ENCODE measurements at places on chromosomes 3 and 15. TPM values are rescaled to one million over a fixed set of nuclear protein-coding genes. Genes with fewer than 3 reads are reported as not detected.

- no peaks in the 10 kb centered on the region for H3K4me1 ChIP-seq
- DNase-seq, result no peak
- no peaks in the 10 kb centered on the region for H3K27me3 ChIP-seq
- H3K36me3 ChIP-seq, result no peaks in the 10 kb centered on the region
- no peak overlapping the region for H3K4me3 ChIP-seq
Observed at GRCh38 chr3:147914532-147914931, 505.4 kb downstream of the ZIC1 start.

- no peaks in the 10 kb centered on the region for H3K27me3 ChIP-seq
- no peak overlapping the region for H3K27ac ChIP-seq
- DNase-seq, result no peak
- H3K4me3 ChIP-seq, result no peak overlapping the region
Observed at GRCh38 chr15:82663186-82663600, 16.0 kb upstream of the CPEB1 start.

DNA sequence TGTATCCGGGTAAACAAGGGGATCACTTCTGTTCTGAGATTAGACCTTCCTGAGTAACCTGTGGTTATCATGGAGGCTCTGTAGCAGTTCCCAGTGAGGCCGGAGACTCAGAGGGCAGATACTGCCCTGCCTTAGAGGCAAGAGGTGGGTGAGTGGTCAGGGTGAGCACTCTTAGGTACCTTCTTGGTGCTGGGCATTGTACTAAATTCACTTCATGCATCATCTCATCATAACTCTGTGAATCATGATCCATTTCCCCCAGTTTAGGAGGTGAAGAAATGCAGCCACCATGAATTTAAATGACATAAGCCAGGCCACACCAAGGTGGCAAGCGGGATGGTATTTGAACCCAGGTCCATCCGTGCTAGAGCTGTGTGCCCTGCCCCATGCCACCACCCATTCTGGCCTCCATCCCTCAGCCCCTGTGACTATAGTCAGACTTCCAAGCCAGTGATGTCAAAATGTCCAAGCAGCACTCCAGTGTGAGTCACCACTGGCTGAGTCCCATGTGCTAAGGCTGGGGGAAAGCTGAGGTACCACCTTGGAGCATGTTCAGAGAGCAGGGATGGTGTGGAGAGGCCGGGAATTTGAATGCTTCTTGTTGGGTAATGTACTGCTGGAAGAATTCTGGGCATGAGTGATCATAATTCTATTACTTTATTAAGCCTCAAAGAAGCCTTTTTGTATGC, 88.8 kb downstream of the EPHB1 start:
- no peaks in the 10 kb centered on the region for H3K27me3 ChIP-seq
- H3K4me3 ChIP-seq, result no peak overlapping the region
- H3K27ac ChIP-seq, result no peak overlapping the region

GRCh38 chr3:36744763-36745162, 19.6 kb downstream of the DCLK3 start:
- no peaks in the 10 kb centered on the region for H3K4me1 ChIP-seq
- H3K27ac ChIP-seq, result no peak overlapping the region
- H3K4me3 ChIP-seq, result no peak overlapping the region
- DNase-seq, result no peak

- DNase-seq, result no peak
- H3K4me1 ChIP-seq, result peaks cover 7% of the 10 kb centered on the region
- H3K27me3 ChIP-seq, result no peaks in the 10 kb centered on the region
- no peak overlapping the region for H3K27ac ChIP-seq
- no peaks in the 10 kb centered on the region for H3K36me3 ChIP-seq
Observed at GRCh38 chr3:172918165-172918564, 167.6 kb downstream of the ECT2 start.

DNA sequence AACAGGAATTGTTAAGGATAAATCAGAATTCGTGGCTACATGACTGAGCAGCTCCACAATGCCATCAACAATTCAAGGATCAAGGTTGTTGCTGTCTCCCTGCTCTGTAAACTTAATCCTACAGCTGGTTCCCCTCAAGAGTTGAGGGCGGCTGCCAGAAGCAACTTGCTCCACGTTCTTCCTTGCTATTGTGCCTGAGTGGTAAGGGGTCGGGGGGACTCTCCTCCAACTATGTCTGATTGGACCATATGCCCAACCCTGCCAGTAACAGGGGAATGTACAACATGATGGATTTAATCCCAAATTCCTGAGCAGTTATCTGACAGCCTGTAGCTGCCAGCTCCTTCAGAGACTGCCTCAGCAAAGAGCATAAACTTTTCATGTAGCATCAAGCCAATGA, 37.9 kb upstream of the MECOM start:
- no peak overlapping the region for H3K27ac ChIP-seq
- no peaks in the 10 kb centered on the region for H3K27me3 ChIP-seq
- DNase-seq, result no peak
- H3K4me3 ChIP-seq, result no peak overlapping the region

- H3K4me1 ChIP-seq, result peaks cover 12% of the 10 kb centered on the region
- no peak for DNase-seq
- no peak overlapping the region for H3K27ac ChIP-seq
- no peak overlapping the region for H3K4me3 ChIP-seq
- peaks cover 41% of the 10 kb centered on the region for H3K36me3 ChIP-seq
Observed at GRCh38 chr3:16260046-16260445, 4.7 kb downstream of the DPH3 start.

- H3K27ac ChIP-seq, result peak overlapping the region; percentile 65
- H3K36me3 ChIP-seq, result no peaks in the 10 kb centered on the region
- DNase-seq, result no peak
- no peaks in the 10 kb centered on the region for H3K27me3 ChIP-seq
Observed at GRCh38 chr15:66654739-66655375, 47.2 kb upstream of the SMAD6 start.

DNA sequence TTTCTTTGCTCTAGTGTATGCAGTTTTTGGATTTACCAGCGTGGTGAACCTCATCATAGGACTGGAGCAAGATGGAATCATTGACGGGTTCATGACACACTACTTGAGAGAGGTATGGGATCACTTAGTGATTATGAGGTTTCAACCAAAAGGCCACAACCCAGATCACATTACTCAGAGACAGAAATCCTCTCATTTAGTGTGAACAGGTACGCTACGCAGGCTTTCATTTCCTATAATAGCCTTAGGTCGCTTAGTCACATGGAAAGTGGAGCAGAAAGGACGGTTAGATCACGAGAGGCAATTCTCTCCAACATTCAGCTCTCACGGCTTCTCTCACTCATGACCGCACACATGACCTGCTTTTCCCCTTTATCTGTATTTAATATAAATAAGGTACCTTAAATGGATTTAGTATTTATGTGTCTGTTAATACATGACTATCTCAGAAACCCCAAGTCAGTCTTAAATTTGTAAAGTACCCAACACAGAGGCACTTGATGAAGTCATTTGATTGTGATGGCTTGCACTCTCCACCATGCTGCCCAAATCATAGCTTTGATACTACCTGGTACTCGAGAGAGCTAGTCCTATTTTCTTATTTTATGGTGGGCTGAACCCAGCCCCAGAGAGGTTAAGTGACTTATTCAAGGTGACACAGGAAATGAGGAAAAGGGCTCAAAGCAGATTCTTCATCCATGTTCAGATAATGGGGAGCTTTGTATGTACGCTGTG, 8.6 kb downstream of the TM6SF1 start:
- H3K27ac ChIP-seq, result no peak overlapping the region
- H3K36me3 ChIP-seq, result peaks cover 20% of the 10 kb centered on the region
- DNase-seq, result no peak
- peaks cover 13% of the 10 kb centered on the region for H3K4me1 ChIP-seq
- H3K27me3 ChIP-seq, result no peaks in the 10 kb centered on the region

DNA sequence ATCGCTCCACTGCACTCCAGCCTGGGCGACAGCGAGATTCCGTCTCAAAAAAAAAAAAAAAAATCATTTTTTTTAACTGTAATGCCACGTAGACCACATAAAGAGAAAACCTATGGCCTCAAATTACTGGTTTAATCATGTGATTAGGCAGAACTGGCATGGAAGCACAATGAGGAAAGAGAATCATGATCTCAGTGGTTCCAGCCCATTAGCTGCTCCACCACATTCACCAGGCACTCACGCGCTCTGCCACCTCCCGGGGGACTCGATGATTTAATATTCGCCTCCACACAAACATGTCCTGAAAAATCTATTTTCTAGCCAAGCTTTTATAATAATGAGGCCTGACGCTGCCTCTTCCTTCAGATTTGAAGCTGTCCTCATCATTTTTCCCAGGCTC, 204.7 kb downstream of the TBL1XR1 start:
- H3K4me3 ChIP-seq, result no peak overlapping the region
- DNase-seq, result no peak
- H3K36me3 ChIP-seq, result no peaks in the 10 kb centered on the region
- H3K4me1 ChIP-seq, result no peaks in the 10 kb centered on the region
- no peak overlapping the region for H3K27ac ChIP-seq

- DNase-seq, result no peak
- peaks cover 8% of the 10 kb centered on the region for H3K4me1 ChIP-seq
- H3K27me3 ChIP-seq, result no peaks in the 10 kb centered on the region
- H3K27ac ChIP-seq, result no peak overlapping the region
- H3K4me3 ChIP-seq, result no peak overlapping the region
- no peaks in the 10 kb centered on the region for H3K36me3 ChIP-seq
Observed at GRCh38 chr3:185958626-185959025, 20.8 kb upstream of the TRA2B start.

DNA sequence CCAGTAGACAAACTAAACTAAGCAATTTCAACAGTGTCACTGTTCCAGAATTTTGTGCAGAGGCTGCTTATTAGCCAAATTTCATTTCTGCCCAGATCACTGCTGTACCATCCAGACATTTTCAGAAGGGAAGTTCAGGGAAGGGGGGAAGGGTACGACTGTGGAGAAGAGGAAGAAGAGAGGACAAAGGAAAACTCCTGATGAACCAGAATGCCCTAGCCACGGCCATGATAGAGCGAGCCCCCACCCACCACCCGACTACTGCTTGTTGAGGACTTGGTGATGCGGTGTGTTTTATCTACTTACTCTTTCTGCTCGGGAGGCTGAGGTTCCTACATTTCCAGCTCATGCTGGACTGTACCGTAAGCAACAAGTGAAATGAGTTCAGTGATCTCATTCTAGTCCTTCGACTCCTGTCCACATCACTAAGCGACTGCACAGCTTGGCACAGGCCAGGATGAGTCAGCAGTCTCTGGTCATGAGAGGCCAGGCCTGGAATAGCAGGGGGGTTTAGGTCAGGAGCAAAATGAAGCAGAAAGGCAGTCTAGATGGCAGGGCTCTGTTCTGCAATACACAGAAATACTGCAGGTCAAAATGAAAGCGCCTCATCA, 330.8 kb downstream of the TIGIT start:
- H3K4me3 ChIP-seq, result peak overlapping the region; percentile 37
- peak overlapping the region; percentile 87 for H3K27ac ChIP-seq
- peaks cover 12% of the 10 kb centered on the region for H3K4me1 ChIP-seq
- peak; percentile 79 for DNase-seq
- no peaks in the 10 kb centered on the region for H3K27me3 ChIP-seq

DNA sequence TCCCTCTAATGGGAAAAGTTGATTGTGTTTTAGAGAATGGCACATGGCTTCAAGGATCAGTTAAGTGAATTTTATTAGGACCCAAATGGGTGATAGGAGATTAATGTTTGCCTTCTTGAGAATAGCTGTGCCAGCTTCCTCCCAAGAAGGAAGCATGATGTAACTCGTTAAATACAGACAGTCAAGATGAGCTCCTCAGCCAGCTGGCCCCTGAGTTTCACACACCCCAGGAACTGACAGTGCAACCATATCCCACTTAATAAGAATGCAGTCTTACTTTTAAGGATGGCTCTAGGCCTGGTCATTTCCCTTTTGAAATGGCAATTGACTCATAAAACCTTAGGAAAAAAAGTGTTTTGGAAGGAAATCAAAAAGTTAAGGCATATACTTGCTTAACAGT, 472.8 kb upstream of the KCNMB2 start:
- no peaks in the 10 kb centered on the region for H3K36me3 ChIP-seq
- no peak for DNase-seq
- no peak overlapping the region for H3K4me3 ChIP-seq
- no peaks in the 10 kb centered on the region for H3K27me3 ChIP-seq

GRCh38 chr3:50617911-50618481, 1.0 kb downstream of the MAPKAPK3 start:
- no peaks in the 10 kb centered on the region for H3K27me3 ChIP-seq
- H3K27ac ChIP-seq, result peak overlapping the region; percentile 93
- H3K4me3 ChIP-seq, result peak overlapping the region; percentile 93

DNA sequence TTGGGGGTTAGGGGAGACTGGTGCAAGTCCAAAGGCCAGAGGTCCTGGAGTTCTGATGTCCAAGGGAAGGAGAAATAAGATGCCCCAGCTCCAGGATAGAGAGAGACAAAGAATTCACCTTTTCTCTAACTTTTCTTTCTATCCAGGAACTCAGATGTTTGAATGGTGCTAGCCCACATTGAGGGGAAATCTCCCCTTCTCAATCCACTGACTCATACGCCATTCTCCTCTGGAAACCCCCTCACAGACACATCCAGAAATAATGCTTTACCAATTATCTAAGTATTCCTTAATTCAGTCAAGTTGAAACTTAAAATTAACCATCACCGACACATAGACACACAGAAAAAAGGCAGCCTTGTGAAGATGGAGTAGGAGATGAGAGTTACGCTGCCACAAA, 1085.2 kb downstream of the NSUN3 start:
- no peaks in the 10 kb centered on the region for H3K36me3 ChIP-seq
- H3K27me3 ChIP-seq, result no peaks in the 10 kb centered on the region
- H3K4me3 ChIP-seq, result no peak overlapping the region

DNA sequence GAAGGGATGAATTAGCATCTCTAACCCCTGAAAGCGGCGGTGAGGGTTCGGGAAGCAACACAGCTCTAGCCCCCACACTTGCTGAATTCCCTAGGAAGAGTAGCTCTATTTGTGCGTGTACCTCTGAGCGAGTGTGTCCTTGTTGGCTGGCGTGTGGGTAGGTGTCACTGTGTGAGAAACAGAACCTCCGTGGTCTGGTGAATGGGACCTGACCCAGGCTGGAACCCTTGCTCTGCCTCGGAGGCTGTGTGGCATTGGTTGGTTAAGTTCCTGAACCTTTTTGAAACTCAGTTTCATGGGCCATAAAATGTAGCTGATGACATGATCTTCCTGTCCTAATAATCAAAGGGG, 414 bp upstream of the TMEM115 start:
- H3K27ac ChIP-seq, result no peak overlapping the region
- peaks cover 43% of the 10 kb centered on the region for H3K4me1 ChIP-seq
- DNase-seq, result no peak
- H3K27me3 ChIP-seq, result no peaks in the 10 kb centered on the region
- H3K36me3 ChIP-seq, result peaks cover 14% of the 10 kb centered on the region
- H3K4me3 ChIP-seq, result peak overlapping the region; percentile 19

GRCh38 chr15:70378126-70379031, 280.7 kb upstream of the TLE3 start:
- H3K4me1 ChIP-seq, result peaks cover 19% of the 10 kb centered on the region
- no peaks in the 10 kb centered on the region for H3K36me3 ChIP-seq
- H3K27ac ChIP-seq, result no peak overlapping the region
- peak; percentile 42 for DNase-seq

The GOLGA8J gene
- total RNA-seq, result not detected

The GABRR3 gene
- total RNA-seq, result not detected

The IFT122 gene
- total RNA-seq, result 26.5 TPM

The SLC24A5 gene
- 0.84 TPM for total RNA-seq

The GOLGA6L24 gene
- not detected for total RNA-seq

The UBXN7 gene
- 54.0 TPM for total RNA-seq

The SPRED1 gene
- total RNA-seq, result 62.1 TPM

The MORC1 gene
- not detected for total RNA-seq

The EAF2 gene
- total RNA-seq, result 4.8 TPM

The TGM5 gene
- total RNA-seq, result not detected

The RHOV gene
- total RNA-seq, result not detected

The ERICH6 gene
- total RNA-seq, result not detected

Data from upper lobe of right lung (tissue), 1 donor.